Femur (tissue), 1 donor: ENCODE measurements at places on chromosomes 4 and X.

GRCh38 chr4:101306225-101306624, 41.1 kb downstream of the PPP3CA start:
- peak; percentile 32 for DNase-seq

GRCh38 chrX:52078131-52078530, 9.1 kb upstream of the MAGED4B start:
- no peak for DNase-seq

DNA sequence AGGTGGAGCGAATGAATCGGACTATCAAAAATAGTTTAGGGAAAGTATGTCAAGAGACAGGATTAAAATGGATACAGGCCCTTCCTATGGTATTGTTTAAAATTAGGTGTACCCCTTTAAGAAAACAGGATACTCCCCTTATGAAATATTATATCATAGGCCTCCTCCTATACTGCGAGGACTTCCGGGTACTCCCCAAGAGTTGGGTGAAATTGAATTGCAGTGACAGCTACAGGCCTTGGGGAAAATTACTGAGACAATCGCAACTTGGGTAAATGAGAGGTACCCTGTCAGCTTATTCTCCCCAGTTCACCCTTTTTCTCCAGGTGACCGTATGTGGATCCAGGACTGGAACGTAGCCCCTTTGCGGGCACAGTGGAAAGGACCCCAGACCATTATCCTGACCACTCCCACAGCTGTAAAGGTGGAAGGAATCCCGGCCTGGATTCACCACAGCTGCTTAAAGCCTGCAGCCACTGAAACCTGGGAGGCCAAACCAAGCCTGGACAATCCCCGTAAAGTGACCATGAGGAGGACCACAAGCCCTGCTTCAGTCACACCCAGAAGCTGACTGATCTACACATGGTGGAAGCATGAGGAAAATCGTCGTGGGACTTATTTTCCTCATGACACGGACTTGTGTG, 1138.1 kb downstream of the ARAP2 start:
- no peak for DNase-seq

DNA sequence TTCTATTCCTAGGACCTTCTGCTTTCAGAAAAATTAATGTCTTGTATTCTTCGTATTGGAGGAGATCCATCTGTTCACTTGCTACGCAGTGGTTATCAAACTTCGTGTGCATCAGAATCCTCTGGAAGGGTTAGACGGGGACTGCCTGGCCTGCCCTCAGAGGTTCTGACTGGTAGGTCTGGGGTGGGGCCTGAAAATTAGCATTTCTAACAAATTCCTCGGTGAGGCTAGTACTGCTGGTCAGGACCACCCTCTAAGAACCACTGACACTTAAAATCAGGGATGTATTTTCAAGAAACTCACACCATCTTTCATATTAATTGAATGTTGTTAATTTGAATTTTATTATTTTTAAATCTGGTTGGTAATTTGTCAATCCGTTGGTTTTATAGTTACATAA, 63.0 kb downstream of the MAPK10 start:
- no peak for DNase-seq

- DNase-seq, result peak; percentile 21
These were observed 20.3 kb upstream of the VEGFD start for GRCh38 chrX:15404401-15405096.

GRCh38 chrX:5080791-5081190, 1147.9 kb downstream of the NLGN4X start:
- DNase-seq, result no peak

- DNase-seq, result no peak
These were observed 66.7 kb upstream of the EOLA2 start for GRCh38 chrX:150005027-150005426.
